ENCODE measurements at places on chromosomes 1 and 21.

DNA sequence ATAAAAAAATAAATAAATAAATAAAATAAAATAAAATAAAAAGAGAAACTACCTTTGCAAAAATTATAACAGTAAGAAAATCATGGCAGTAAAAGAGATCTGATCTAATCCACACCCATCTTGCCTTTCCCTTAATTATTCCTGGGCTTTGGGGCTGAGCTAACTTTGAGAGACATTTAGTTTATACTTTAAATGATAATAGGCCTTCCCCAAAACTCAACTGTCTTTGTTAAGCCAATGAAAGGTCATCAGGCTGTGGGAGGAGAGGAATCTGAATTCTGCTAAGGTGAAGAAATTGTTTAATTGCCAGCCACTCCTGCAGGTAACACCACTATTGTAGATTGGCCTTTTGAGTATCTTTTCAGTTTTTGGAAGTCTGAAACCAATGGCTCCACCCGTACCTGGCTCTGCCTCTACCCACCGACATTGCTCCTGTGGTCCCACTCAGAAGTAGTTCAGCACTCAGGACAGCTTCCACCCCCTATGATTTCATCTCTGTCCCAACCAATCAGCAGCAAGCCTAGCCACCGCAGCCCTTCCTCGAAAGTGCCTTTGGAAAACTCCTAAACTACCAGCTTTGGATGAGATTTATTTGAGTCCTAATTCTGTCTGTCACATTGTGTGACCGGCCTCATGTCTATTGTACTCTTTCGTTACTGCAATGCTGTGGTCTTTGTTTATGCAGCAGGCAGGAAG lies 23.0 kb upstream of the PNRC2 start:
- no peak for DNase-seq

DNA sequence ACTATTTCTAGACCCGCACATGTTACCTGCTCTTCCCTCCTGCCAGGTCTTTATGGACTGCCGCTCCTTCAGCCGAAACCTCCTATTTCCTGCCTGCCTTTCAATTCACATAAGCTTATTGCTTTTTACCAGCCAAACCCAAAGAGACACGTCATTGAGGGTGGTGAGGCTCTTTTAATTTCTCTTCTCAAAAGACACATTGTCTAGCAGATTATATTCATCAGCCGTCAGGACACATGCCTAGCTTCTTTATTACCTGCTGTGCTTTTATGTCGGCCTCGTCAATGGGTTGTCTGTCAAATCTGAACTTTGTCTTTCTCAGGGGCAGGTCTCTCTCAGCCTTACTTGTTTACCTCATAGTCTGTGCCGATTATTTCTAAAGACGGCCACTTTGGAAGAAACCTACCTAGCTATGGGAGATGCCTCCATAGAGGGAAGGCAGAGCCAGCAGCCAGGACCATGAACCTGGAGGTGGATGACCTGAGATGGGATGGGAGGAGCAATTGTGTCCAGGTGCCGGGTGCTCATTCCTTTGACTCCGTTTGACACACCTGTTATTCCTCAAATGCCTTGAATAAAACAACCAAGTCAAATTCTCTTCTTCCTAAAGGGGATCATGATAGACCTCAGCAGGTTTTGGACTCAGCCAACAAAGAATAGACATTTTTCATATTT lies 42.0 kb downstream of the ZBTB18 start:
- DNase-seq: no peak

GRCh38 chr1:197910120-197910991 lies 6.8 kb upstream of the LHX9 start:
- no peak for DNase-seq

DNA sequence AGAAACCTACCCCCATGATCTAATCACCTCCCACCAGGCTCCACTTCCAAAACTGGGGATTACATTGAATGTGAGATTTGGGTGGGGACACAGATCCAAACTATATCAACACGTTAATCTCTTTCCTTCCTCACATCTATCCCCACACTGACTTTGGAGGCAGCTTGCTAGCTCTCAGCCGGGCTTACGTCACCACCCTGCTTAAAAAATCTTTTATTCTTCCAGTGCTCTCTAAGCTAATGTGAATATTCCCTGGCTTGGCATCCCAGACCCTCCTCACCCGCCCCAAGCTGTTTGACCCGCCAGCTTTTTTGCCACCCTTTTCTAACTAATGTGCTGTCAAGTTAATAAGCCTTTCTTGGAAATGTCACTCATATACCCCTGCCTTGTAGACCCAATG lies 47.9 kb upstream of the CTPS1 start:
- no peak for DNase-seq

GRCh38 chr1:56626546-56626945 lies 18.6 kb upstream of the PRKAA2 start:
- DNase-seq: no peak

DNA sequence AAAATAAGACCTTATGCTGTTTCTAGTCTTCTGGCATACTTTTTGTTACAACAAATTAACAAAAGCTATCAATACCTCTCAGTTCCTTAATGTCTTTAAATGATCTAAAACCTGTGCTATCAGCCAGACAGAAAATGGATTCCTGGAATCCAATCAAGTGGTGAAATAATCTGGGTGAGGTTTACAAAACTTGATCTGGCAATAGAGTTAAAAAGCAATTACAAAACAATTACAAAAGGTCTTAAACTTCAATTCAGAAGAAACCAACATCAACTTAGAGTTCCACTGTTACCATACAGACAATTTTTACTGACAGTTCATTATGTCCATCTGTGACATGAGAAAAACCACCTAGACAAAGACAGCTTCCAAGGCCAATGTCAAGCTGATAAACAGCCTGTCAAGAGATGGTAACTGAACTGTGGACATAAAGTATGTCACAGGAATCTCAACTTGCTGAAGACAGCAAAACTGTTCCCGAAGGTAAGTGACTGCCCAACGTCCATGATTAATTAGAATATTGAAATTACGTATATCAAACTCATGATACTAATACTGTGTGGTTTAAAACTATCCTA lies 17.4 kb downstream of the ZZZ3 start:
- no peak for DNase-seq

DNA sequence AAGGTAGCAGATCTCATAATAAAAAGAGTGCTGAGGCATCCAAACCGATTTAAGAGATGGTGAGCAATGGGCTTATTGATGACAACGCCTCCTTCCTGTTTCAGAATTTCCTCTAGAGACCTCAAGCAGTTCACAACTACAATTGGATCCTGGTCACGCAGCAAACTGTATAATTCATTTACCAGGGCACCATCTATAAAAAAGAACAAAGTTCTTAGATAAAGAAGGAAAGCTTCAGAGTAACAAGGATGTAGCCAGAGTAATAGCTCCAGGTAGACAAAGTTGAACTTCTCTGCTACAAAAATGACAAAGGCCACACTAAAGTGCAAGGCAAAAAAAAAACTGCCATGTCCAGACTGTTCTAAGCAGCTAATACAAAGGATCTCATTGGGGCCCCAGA lies 3.4 kb downstream of the AP4B1 start:
- no peak for DNase-seq

DNA sequence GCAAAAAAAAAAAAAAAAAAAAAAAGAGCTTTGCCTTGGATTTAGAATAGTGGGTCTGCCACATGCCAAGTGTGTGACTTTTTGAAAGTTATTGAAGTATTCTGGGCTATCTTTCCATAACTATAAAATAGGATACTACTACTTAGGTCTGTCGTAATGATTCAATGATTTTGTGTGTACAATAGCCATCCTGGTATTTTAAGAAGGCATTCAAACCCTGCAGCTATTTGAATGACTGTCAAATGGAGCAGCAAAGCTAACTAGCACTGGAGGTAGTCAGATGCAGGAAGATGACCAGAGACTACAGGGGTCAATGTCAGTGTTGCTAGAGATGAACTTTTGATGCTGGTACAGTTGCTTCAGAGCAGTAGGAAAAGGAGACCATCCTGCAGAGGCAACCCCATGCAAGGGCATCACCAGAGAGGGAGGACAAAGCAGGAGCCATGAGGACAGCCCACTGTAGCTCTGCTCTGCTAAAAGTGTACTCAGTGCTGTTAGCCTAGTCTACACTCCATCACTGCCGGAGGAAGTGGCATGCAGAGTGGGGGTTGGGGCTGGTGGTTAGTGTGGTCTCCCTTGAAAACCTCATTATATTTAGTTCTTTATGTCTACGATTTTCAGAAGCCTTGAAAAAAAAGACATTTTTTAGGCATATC lies 29.0 kb downstream of the DUSP10 start:
- no peak for DNase-seq

DNA sequence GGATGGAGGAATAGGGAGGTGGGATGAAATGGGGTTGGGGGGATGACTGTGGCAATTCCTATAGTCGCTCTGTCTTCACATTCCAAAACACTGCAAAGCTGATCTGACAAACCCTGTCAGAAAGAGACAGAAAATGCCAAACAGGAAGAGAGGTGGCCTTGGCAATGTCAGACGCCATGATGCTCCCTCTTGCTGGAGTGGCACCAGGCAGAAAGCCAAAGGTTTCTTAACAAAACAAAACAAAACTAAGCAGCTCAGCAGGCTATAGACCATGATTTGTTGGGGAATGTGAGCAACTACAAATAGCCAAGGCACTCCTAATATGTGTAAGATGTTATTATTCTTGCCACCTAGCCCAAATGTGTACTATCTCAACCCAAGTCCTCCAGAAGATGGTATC lies 42.9 kb upstream of the PLA2G2C start:
- DNase-seq: no peak

DNA sequence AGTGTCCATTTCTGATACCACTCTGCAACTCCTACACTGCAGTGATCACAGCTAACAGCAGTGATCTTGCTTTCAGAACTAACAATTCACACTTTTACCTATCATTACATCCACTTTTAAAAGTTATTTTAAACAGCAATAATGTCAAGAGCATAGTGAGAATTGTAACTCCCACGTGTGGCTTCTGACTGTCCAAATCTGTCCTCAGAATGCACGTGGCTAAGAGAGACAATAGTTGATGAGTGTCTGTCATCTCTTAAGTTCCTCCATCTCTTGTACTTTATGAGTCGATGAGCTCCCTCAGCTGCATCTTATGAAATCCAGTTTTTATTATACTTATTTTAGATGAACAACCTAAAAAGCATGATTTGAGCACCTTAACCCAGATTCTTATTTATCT lies 16.5 kb upstream of the CFHR5 start:
- DNase-seq: no peak

- DNase-seq: no peak
These were observed 15.2 kb upstream of the NBPF1 start for GRCh38 chr1:16628361-16629111.

DNA sequence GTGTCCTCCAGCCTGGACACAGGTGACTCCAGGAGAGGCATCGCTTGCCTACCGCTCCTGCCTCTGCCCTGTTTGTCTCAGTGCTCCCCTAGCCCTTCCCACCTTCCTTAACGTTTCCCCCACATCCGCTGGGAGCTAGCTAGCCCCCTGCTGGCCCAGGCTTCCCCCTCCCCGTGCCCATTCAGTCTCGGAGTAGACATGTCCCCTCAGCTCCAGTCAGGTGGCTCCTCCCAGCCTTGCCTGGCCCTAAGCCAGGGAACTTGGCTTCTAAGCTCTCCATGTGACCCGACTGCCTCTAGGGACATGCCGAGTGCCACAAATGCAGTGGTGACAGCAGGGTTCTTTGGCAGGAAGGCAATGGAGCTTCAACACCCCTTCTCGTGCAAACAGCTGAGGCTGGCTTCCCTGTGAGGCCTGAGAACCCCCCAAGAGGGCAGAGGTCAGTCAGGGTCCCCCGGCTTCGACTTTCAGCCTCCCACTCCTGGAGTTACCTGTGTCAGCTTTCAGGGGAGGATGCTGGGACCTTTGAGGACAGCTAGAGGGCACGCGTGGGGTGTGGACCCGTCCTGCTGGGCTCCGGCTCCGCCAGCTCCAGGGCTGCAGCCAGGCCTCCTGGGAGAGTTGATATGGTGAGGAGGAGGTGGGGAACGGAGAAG lies 16.2 kb downstream of the DRAXIN start:
- DNase-seq: peak; percentile 52

GRCh38 chr1:111507411-111508201 lies 4.2 kb upstream of the ADORA3 start:
- no peak for DNase-seq

GRCh38 chr1:23964235-23964668 lies 4.6 kb downstream of the PNRC2 start:
- no peak for DNase-seq

GRCh38 chr1:10835822-10836421 lies 39.5 kb upstream of the CASZ1 start:
- DNase-seq: peak; percentile 71

- DNase-seq: no peak
These were observed 41.6 kb downstream of the PDE9A start for GRCh38 chr21:42694751-42695696.

DNA sequence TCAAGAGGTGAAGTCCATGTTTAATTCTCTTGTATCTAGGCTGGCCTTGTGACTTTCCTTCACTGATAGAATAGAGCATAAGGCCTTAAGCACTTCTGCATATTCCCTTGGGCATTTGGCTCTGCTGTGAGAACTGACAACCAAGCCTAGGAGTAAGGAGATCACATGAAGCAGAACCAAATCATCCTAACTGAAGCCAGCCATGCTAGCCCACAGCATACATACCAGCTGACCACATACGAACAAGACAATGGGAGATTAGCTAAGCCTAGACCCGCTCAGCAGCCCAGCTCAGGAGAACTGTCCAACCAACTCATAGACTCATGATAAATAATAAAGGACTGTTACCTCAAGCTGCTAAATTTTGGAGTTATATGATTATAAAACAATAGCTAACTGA lies 114.6 kb upstream of the NEK7 start:
- DNase-seq: no peak

- DNase-seq: no peak
These were observed 1857.4 kb downstream of the NCAM2 start for GRCh38 chr21:22855581-22855980.

GRCh38 chr1:26035959-26036755 lies 9.8 kb downstream of the SLC30A2 start:
- no peak for DNase-seq

- no peak for DNase-seq
These were observed 8.0 kb upstream of the JAK1 start for GRCh38 chr1:64974288-64974825.

DNA sequence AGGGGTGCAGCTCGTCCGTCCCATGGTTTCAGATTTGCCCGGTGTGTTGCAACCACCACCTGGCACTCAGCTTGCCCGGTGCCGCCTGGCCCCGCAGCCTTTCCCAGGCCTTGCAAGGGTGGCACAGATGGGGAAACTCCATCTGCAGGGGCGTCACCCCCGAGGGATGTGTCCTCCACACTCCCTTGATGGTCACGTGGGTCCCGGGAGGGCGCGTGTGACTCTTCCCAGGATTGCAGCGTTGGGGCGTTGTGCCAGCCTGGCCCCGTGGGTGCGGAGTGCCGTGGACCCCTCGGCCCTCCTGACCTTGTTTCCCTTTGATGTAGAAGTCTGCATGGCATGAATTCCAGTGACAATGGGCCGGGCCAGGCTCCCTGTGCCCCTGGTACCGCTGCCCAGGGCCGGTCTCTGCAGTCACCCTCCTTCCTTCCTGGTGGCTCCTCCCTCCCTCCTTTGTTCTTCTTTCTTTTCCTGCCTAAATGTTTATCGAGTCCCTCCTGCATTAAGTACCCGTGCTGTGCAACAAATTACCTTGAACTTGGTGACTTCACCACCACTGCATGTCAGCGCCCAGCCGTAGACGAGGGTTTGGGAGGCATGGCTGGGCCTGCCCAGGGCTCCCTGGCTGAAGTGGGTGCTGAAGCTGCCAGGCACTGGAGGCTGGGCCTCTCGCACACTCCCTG lies 22.9 kb downstream of the RRP1 start:
- DNase-seq: no peak

Data from NCI-H2081 treated with DMSO at 0.1 percent for 48 hours (cell line).